Activated T-cell treated with anti-CD3 and anti-CD28 coated beads, Interleukin-2, amount 50 U/mL, for 24 hours (primary cell): ENCODE measurements at places on chromosomes 3 and 15.

DNA sequence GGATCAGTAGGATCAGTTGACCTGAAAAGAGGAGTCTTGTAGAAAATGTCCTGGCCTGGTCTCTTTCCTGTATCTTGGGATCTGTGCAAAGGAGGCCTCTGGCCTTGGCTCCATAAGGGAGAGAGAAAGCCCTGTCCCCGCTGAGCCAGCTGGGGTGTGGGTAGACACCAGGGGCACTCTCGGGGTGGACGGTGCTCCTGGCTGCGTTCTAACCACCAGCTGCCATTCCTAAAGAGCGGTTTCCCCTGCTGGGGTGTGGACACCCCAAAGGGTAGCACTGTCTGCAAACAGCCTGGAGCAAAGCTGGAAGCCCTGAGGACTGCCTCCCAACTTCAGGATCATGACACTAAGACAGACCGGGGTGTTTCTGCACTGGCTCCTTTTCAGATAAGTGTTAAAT is 23.5 kb downstream of the SYNM start:
- DNase-seq = no peak

- no peak for DNase-seq
Observed at GRCh38 chr3:180827171-180827570, 85.3 kb upstream of the FXR1 start.

GRCh38 chr3:19598870-19599269 is 335.1 kb downstream of the EFHB start:
- no peak for DNase-seq

DNA sequence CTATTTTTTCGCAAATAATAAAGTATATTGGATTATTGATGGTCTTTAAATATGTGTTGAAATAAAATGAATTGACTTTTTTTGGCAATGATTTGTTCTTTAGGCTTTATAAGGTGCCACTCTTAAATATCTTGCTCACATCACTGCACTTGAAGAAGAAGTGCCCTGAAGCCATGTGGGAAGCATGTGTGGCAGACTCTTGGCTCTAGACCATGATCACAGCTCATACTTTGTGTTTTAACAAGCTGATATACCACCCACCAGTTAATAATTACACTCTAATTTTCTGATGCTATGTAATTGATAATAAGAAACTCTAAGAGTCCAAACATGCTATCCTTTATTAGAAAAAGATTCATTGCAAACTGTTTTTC is 52.1 kb upstream of the TGFBR2 start:
- DNase-seq = no peak

- DNase-seq = no peak
Observed at GRCh38 chr3:37704064-37704463, 157.6 kb upstream of the CTDSPL start.
